ENCODE measurements at places on chromosomes 5 and 9. TPM values are rescaled to one million over a fixed set of nuclear protein-coding genes. Genes with fewer than 3 reads are reported as not detected.

Gene MEGF9
- 5.1 TPM for total RNA-seq

Gene FRRS1L
- 2.5 TPM for total RNA-seq

Gene GCNT1
- total RNA-seq: 1.3 TPM

Gene RAPGEF6
- 9.6 TPM for total RNA-seq

Gene PFN3
- total RNA-seq: not detected

Gene EIF4E1B
- total RNA-seq: not detected

Gene SLC6A7
- not detected for total RNA-seq

Gene FOXD4L3
- not detected for total RNA-seq

Gene TLE4
- 10.3 TPM for total RNA-seq

Gene IRF1
- 10.9 TPM for total RNA-seq

Gene PCDHA3
- not detected for total RNA-seq

Gene RASEF
- total RNA-seq: 0.05 TPM

Gene EGFLAM
- 8.9 TPM for total RNA-seq

All from left ventricle myocardium inferior (tissue), 1 donor.